ENCODE measurements at places on chromosomes 6 and 20.

DNA sequence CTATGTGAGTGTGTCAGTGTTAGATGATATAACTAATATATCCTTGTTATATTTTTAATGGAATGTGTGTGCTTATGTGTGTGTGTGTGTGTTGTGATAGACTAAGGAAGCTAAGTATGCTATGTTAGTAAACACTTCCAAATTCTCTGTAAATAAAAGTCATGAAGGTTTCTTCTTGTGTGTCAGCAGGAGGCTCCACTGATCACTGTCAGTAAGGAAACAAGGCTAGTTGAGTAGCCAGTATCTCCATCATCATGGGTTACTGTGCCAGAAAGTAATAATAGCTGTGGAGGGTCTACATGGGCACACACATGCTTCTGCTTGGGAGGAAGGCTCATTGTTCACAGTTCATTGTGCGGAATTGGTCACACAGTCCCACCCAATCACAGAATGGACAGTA, 302.8 kb upstream of the RNF217 start:
- no peak for DNase-seq

- DNase-seq: no peak
Observed at GRCh38 chr20:36366623-36367369, 60.7 kb downstream of the DLGAP4 start.

DNA sequence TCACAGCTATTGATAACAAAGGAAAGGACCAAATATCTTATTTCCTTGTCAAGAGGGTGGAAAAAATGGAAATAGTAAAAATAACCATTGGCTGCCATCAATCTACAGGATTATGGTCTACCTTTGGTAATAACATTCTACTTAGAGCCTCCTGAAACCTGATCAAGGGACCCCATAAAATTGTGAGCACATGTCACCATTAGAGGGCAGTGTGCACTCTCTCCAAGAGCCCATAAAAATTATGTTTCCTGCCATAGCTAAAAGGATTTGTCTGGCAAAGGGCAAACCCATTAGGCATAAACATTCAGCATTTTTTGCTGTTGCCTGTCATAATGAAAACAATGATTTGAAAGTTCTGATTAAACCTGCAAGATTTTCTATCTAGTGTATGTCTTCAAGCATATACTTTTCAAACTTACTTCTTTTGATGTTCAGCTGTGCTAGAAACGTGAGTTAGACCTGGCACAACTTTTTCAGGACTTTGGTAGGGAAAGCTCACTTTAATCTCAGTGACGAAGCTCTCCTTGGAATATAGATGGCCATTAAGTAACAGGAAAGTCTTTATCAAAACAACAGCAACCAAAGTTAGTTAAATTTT, 120.7 kb upstream of the ZFP64 start:
- DNase-seq: peak; percentile 71

GRCh38 chr6:167349631-167350274, 24.9 kb downstream of the TTLL2 start:
- DNase-seq: no peak

GRCh38 chr6:134921276-134921675, 28.6 kb downstream of the ALDH8A1 start:
- DNase-seq: no peak

- DNase-seq: peak; percentile 1
Observed at GRCh38 chr20:42553374-42553773, 636.3 kb downstream of the PTPRT start.

- no peak for DNase-seq
Observed at GRCh38 chr6:52509281-52510212, 67.3 kb downstream of the TRAM2 start.

GRCh38 chr6:43853066-43853650, 83.1 kb downstream of the VEGFA start:
- no peak for DNase-seq

DNA sequence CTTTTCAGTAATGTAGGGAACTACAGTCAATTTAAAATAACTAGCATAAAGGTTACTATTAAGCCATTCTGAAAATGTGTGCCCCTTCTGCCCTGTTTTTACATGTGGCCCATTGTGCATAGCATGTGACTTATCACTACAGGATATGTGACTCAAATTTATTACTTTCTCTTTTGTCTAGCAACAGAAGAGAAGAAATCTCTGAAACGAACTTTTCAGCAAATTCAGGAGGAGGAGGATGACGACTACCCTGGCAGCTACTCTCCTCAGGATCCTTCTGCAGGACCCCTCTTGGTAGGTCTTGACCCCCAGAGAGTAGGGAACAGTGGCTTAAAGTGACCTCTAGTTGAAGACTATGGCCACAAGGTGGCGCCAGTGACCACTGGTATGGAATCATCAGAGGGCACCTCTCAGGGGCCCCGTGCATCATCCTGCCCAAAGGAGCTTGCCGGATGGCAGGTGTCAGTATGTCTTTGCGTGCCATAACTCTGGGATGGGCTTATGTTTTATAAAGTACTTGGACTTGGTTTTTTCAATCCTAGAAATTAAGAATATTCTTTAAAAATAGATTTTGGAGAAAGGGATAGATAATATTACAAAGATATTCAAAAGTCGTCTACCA, 23.9 kb downstream of the RPRD1B start:
- DNase-seq: peak; percentile 89

GRCh38 chr6:142653710-142654420, 291.1 kb downstream of the HIVEP2 start:
- DNase-seq: no peak

DNA sequence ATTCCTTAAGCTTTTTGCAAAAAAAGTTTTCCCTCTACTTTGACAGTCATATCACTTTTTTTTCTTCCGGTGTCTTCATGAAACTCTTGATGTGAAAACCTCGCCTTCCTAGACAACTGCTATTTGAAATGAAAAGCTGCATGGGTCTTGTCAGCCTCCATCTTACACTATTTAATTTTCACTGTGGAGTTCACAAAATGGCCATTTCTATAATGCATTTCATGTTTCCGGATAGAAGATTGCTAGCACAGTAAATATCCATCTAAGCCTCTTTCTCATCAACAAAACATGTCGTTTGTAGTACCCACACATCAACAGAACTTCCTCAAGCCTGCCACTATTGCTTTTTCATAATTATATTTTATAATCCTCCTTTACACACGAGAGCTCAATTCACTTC, 204.9 kb upstream of the ID4 start:
- DNase-seq: no peak

DNA sequence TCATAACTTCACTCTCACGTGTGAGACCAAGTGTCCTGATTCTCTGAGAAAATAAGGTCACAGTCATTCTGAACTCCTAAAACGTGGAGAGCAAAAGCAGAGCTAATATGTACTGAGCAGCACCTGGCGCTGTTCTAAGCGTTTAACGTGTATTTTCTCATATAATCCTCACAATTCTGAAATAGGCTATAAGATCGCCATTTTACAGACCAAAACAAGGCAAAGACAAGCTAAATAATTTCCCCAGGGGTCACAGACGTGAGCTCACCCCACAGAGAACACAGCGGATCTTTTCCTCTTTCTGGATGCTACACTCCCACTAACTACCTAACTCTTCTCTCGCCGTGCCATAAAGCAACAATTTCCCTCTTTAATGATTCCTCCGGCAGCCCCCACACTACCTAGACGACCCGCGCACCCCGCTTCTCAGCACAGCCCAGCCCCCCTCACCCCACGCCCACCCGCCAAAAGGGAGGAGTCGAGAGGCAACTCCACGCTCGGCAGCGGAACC, 636 bp downstream of the SUPT3H start:
- no peak for DNase-seq

GRCh38 chr20:5150226-5151076, 23.6 kb downstream of the CDS2 start:
- no peak for DNase-seq

- no peak for DNase-seq
Observed at GRCh38 chr6:80689716-80690395, 583.4 kb downstream of the BCKDHB start.

- no peak for DNase-seq
Observed at GRCh38 chr20:58018590-58018989, 209.9 kb downstream of the ANKRD60 start.

DNA sequence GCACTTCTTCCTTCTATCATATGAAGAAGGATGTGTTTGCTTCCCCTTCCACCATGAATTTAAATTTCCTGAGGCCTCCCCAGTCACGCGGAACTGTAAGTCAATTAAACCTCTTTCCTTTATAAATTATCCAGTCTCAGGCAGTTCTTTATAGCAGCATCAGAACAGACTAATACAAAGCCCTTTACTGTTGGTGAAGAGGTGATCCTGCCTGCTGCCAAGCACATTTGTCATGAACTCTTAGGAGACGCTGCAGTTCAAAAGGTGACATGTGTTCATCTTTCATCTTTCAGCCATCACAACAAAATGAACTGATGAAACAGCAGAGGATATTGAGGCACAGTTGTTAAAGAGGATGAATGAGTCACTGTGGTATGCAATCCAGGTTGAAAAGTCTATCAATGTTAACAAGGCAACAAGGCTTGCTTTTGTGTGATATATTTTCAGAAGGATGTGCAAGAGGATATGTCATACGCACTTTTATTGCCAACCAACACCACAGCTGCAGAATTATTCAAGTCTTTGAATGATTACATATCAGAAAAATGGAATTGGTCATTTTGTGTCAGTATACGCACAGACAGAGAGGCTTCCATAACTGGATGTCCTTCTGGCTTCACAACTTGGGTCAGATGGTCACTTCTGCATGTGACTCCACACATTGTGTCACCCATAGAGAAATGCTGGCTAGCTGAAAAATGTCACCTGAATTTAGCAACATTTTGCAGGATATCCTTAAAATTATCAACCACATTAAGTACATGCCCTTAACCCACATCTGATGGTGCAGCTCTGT, 52.4 kb upstream of the PLN start:
- DNase-seq: no peak

DNA sequence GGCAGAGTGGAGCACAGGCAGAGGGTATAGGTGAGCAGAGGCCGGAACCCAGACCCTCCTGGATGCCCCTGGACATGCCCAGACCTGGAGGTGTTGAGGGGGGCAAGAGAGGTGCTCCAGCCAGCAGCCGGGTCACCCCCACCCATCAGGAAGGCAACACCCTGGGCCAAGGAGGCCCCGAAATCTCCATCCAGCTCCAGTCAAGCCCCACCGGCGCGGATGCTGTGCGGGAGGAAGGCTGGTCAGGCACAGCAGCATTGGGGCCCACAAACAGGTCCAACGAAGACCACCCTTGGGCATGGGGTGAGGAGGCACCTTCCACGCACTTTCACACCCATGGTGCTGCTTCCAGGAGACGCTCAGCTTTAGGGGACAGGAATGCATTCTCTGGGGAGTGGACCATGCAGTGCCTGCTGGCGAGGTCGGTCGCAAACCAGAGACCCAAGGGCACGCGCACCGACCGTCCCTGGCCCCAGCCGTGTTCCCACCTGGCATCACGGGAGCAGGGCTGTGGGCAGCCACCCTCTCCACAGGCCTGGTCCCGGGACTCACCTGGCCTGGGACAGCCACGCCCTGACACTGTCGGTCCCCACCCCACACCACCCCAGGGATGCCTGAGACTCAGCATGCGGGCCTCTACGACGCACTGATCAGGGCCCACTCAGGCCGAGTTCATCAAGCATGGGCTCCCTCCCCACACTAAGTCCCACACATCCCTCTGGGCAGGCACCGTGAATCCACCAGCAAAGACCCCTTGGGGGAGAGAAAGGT, 43.6 kb upstream of the ZBP1 start:
- DNase-seq: no peak

- peak; percentile 84 for DNase-seq
Observed at GRCh38 chr6:137432054-137432611, 62.1 kb downstream of the OLIG3 start.

Data from NAMALWA (cell line).